ENCODE measurements at places on chromosomes 11 and 22. TPM values are rescaled to one million over a fixed set of nuclear protein-coding genes. Genes with fewer than 3 reads are reported as not detected.

Gene C22orf31
- total RNA-seq: not detected

Gene SNX32
- total RNA-seq: not detected

Gene RAG2
- total RNA-seq: not detected

Gene SCGB1C1
- not detected for total RNA-seq

Gene LRRC74B
- not detected for total RNA-seq

Gene PRG3
- not detected for total RNA-seq

Gene NRGN
- total RNA-seq: 5.8 TPM

Gene SPTBN2
- 41.3 TPM for total RNA-seq

Gene FOLH1
- 0.81 TPM for total RNA-seq

Gene MS4A6E
- total RNA-seq: not detected

Gene LARGE2
- total RNA-seq: 33.9 TPM

Gene CHST1
- total RNA-seq: not detected

Gene OR8A1
- total RNA-seq: not detected

Gene OR51B5
- not detected for total RNA-seq

Gene OR5A1
- not detected for total RNA-seq

Gene HBG2
- total RNA-seq: not detected

Gene PANX3
- total RNA-seq: not detected

Gene DNAJB13
- total RNA-seq: 1.1 TPM

Gene SMCO4
- total RNA-seq: 16.4 TPM

Gene C11orf21
- total RNA-seq: not detected

Gene C11orf16
- total RNA-seq: not detected

Gene CRYAB
- 1.9 TPM for total RNA-seq

Gene HDHD5
- 44.4 TPM for total RNA-seq
